Astrocyte of the cerebellum (primary cell): ENCODE measurements at places on chromosomes 1 and 21.

DNA sequence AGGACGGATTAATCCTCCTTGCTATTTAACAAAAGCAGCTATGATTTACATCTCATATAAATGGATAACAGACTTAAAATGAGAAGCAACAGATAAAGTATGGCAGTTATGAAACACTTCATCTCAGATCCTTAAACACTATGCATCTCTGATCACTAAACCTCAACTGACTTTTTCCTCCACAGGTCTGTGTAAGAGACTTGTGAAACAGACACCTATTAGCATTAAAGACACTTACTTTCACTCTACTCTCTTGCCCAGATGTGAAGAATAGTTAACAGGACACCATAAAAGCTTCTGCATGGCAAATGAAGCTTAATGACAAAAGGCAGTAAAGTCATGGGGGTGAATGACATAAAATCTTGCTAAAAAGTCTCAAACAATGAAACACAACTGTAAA is 6.2 kb downstream of the LIN9 start:
- no peak for DNase-seq

DNA sequence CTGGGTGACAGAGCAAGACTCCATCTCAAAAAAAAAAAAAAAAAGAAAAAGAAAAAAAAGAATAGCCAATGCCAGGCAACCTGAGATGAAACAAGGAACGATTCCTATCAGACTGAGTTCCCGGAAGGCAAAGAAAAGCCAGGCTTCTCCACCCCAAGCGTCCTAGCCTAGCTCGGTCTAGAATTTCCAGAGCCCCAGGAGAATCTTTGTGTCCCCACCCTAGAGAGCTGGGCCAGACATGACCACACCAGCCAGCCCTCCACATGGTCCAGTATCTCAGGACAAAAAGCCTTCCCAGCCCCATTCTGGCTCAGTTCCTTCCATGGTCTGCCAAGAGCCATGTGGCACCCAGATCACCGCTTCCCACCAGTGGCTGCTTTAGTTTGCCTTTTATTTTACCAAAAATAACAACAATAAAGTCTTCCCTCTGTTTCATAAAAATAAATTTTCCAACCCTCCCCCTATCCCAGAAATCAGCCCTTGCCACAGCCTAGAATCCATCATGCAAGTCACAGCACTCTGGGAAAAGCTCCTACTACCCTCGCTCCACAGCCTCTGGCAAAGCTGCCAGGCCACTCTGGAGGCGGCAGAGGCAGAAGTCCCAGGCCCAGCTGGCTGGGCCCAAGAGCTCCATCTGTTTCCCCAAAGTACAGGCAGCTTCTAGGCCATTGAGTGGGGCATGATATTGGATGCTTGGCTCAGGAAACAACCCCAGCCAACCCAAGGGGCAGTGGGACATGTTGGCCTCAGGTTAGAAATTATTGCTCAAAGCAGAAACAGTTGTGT is 3.5 kb upstream of the MKNK1 start:
- no peak for DNase-seq

DNA sequence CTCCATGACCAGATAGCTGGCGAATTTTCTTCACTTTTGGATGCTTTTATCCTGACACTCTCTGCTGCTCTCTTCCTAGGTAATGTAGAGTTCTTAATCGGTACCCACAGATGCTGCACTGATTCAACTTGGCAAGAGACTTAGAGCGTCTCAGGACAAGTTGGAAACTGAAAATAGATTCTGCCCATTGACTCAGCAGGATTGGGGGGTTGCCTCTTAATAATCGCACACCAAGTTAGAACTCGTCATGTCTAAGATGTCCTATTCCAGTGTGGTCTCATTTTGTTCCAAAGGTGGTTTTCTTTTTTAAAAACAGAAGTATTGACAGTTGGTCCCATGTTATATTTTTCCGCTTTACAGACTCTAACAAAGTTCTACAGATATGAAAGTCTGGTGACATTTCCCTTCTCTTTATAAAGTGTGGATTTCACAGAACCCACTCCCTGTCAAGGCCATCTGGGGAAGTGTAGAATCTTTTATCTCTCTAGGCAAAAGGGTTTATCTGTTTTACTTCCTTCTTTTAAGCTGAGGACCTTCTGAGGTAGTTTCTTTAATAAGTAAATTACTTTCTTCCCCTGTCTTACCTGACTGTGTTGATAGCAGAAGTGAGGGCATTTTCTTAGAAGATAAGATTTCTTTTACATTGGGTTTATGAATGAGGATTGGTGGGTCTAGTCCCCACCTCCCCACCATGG is 12.1 kb upstream of the DIPK1A start:
- DNase-seq = no peak

- no peak for DNase-seq
Measured at GRCh38 chr1:182677397-182678098, 6.8 kb downstream of the RGS8 start.

DNA sequence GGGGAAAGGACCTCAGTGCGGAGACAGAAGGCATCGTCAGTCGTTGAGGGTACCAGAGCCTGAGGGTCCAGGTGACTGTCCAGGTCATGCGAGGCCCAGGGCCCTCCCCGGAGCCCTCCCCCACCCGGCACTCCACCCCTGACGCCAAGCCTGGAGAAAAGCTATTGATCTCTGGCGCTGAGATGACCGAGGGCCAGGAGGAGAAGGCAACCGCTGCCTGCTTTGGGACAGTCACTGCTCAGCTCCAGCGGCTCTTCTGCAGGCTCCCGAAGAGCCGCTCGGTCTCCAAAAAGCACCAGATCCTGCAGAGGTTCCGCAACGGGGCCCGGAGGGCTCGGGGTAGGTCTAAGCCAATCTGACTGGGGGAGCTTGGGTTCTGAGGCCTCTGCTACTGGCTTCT is 10.9 kb downstream of the RASSF5 start:
- no peak for DNase-seq
